Forelimb muscle (tissue), 1 donor: ENCODE measurements at places on chromosomes 12 and 14. TPM values are rescaled to one million over a fixed set of nuclear protein-coding genes. Genes with fewer than 3 reads are reported as not detected.

Gene SLC10A1
- polyA plus RNA-seq: not detected

Gene HSP90B1
- polyA plus RNA-seq: 285 TPM

GRCh38 chr14:81446279-81447007 is 46.3 kb upstream of the STON2 start:
- DNase-seq: no peak

GRCh38 chr14:91366749-91367148 is 50.9 kb downstream of the CCDC88C start:
- DNase-seq: no peak

Gene RIN3
- 10.8 TPM for polyA plus RNA-seq

GRCh38 chr14:77474479-77475177 is 16.7 kb downstream of the AHSA1 start:
- DNase-seq: no peak

DNA sequence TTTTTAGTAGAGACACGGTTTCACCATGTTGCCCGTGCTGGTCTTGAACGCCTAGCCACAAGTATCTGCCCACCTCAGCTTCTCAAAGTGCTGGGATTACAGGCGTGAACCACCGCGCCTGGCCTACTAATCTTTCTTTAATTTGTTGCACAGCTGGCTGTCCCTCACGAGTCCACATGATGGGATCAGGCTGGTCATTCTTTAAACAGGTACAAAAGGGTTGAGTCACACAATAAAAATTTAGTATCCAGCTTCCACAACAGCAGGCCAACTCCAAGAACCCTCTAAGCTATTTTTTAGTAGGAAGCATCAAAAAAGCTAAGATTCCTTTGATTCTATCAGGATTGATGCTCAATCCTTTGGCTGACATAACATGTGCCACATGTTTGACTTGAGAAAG is 17.8 kb downstream of the SINHCAF start:
- DNase-seq: no peak

DNA sequence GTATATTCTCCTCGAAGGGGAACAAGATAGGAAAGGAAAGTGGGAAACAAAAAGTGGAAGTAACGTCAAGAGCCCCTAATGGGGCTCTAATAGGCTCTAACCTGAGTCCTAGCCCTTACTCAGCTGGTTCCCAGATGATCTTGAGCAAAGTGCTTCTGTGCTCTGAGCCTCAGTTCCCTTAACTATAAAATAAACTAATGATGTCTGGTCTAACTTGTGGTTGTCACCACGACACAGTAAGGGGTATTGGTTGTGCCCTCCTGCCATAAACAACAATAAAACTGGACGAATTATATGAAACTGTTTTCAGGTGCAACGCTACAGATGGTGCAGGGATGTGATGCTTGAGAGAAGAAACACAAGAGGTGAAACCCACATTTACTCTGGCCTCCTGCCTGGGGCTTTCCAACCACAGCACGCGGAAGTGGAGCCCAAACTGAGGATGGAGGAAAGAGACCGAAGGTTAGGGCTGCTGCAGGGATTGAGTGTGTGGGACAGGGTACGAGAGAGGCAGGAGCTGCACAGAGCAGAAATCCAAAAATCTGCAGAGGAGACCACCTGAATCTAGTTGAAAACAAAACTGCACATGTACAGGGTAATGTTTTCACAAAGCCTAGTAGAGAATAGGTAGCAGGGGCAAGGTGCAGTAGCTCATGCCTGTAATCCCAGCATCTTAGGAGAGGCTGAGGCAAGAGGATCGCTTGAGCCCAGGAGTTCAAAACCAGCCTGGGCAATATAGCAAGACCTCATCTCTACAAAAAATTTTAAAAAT is 45.6 kb upstream of the BCL2L14 start:
- no peak for DNase-seq

Gene KRT5
- 0.24 TPM for polyA plus RNA-seq

- DNase-seq: no peak
Observed at GRCh38 chr12:107461222-107461975, 224.2 kb upstream of the PWP1 start.

DNA sequence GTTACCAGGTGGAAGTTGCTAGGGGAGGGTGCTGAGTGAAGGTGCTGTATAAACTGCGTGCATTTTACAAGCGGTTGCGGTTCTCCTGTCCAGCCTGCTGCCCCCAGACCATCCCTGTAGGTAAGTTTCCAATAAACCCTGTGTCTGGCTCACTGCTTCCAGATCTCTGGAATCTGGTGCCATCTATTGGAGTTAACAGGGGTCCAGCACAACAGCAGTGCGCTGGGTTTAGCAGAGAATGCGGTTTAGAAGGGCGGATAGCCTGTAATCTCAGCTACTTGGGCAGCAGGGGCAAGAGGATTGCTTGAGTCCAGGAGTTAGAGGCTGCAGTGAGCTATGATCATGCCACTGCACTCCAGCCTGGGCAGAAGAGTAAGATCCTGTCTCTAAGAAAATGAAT is 4.9 kb downstream of the AACS start:
- no peak for DNase-seq

DNA sequence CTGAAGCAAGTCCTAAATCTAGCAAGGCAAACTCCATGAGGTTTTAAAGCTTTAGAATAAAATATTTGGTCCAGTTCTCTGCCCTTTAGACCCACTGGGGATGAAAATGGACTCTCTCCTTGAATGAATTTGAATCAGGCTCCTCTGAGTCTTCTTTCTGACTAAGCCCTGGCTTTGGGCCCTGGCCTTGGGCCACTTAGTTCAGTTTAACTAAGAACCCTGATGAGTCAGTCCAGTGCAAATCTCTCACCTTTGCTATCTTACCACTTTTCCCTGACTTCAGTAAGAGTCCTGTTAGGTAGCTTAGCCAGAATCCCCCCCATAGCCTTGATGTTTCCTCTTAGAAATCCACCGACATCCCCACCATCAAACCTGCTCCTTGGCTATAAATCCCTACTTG is 427.5 kb downstream of the SNAPC1 start:
- no peak for DNase-seq

GRCh38 chr12:76784600-76785051 is 20.7 kb downstream of the ZDHHC17 start:
- DNase-seq: peak; percentile 92

DNA sequence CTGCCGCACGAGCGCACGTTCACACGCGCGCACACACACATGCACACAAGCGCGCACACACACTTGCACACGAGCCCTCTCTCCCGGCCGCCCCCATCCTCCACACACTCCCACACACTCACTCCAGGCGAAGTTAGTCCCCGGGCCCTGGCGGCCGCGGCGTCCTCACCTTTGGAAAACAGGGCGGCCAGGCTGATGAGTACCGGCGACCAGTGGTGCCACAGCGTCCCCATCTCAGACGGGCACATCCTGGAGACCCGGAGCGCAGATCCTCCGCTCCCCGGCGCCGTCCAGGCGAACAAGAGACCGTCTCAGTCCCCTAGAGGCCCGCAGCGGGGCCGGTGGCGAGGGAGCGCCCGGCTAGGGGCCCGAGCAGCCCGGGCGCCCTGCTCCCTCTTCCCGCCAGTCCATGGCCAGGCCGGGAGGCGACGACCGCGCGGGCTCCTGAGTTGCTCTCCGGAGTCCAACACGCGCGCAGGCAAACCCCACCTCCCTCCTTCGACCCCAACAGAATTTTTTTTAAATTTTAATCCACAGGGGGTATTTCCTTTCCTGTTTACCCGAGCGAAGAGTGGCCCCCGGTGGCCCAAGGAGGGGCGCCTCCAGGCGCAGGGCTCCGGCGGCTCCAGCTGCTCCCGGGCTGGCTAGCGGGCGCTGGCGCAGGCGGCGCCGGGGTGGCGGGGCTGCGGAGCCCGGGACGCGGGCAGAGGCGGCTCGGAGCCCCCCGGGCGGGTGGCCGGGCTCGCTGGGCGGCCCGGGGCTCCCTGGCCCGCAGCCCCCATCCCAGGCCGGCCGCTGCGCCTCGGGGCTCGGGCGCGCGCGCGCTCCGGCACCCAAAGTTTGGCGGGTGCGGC is 506 bp downstream of the TMEM132D start:
- no peak for DNase-seq

Gene VRK1
- polyA plus RNA-seq: 11.2 TPM

- DNase-seq: no peak
Observed at GRCh38 chr14:93733631-93734030, 54.7 kb downstream of the PRIMA1 start.

- no peak for DNase-seq
Observed at GRCh38 chr14:90693413-90693812, 122.8 kb downstream of the TTC7B start.

DNA sequence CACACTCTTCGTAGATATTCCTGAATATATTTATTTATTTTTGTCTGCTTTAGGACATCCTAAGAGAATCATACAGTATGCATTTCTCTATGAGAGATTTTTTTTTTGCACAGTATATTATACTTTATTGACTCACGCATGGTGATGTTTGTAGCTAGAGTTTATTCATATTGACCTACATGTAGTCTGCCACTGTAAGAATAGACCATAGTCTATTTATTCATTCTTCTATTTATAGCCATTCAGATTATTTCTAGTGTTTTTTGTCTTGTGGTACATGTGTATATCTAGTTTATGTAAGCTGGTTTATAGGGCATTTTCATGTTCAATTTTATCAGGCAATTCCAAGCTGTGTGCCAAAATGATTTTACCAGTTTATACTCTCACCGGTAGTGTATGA is 45.2 kb downstream of the PCNX1 start:
- DNase-seq: no peak

Gene ATF7
- 49.7 TPM for polyA plus RNA-seq

DNA sequence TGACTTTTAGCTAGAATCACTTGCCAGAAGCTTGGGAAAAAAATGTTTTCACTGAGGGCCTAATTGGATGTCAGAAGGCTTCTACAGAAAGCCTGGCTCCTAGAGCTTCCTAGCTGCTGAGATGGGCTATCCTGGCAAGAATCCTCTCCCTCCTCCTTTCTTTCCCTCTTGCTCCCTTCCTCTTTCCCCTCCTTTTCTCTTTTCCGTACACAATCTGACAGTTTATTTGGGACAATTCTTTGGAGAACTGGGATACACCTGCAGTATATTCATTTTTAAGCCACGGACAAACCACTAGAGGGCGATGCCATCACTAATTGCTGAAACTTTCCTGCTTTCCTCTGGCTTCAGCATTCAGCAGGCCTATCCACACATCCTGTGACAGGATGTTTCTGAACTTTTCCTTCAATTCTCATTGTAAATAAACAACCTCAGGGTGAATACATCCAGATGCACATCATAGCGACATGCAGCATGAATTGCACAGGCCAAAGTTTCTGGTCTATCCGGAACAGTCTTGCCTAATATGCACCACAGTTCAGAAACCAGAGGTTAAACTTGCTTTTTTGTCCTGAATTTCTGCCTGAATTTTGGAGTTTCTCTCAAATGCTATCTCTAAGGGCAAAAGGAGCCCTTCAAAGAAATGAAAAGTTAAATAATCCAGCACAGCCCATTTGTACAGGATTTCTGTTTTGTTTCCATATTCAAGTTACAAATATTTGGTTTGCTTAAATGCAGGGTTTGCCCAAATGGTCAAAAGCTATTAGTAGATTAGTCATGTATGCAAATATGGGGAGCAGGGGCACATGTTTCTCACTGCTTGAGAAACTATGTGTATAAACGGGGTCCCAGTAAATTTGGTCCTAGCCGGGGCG is 142.8 kb downstream of the PAWR start:
- peak; percentile 31 for DNase-seq

GRCh38 chr14:25628978-25629377 is 579.0 kb upstream of the STXBP6 start:
- DNase-seq: no peak

Gene TPH2
- not detected for polyA plus RNA-seq

GRCh38 chr12:27604431-27604830 is 80.4 kb downstream of the PPFIBP1 start:
- DNase-seq: no peak

Gene ST8SIA1
- polyA plus RNA-seq: 8.0 TPM

DNA sequence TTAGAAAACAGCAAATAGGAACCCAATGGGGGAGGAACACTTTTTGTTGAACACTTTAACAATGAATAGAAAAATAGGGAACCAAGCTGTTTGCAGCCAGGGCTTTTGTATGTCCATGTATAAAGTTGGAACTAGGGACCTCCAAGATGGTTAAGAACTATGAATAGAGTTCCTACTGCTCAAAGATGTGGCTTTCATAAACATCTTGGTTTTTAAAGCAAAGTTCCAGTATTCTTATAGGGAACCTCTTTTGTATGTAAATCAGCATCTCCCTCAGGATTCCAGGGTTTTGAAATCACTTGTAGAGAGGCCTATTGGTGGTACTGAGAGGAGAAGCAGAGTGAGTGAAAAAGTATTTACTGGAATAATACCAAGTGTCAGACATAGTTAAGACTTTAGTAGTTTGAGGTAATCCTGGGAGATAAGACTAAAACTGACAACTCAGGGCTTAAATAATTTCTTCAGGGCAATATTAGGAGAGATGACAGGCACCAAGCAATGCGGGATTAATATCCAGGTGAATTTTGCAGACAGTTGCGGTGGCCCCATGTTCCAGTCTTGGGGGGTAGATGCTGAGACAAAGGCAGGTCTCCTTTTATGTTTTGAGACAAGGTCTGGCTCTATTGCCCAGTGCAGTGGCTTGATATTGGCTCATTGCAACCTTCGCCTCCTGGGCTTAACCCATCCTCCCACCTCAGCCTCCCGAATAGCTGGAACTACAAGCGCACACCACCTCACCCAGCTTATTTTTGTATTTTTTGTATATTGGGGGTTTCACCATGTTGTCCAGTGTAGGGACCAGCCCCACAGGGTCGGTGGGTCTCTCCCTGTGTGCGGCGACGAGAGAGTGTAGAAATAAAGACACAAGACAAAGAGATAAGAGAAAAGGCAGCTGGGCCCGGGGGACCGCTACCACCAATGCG is 10.4 kb upstream of the EID3 start:
- no peak for DNase-seq

Gene AQP6
- 0.14 TPM for polyA plus RNA-seq

Gene HSPB8
- 269 TPM for polyA plus RNA-seq

DNA sequence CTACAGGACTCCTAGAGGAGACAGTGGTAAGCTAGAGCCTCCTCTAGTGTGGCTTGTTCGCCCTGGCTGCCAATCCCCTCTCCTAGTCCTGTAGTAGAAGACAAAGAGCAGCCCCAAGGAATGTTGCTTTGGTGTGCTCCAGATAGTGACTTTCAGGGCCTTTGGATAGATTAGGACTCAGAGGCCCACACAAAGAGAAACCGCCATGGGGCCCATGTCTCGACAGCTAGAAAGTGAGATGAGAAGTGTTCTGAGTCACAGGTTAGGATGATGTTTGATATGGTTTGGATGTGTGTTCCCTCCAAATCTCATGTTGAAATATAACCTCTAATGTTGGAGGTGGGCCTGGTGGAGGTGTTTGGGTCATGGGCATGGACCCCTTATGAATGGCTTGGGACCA is 51.8 kb upstream of the JDP2 start:
- no peak for DNase-seq

DNA sequence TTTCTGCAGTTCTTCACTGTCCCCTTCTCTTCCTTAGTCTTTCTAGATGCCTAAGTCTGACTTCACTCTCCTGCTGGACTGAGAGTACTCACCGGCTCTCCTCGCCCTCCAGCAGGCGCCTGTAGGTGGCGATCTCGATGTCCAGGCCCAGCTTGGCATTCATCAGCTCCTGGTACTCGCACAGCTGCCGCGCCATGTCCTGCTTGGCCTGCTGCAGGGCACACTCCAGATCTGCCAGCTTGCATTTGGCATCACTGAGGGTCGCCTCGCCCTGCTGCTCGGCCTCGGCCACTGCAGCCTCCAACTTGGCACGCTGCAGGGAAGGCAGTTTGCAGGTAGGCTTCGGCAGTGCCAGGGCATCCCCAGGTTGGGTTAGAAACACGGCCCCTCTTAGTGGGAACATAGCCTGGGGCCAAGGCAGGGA is 5.2 kb downstream of the KRT84 start:
- no peak for DNase-seq

Gene PDZRN4
- polyA plus RNA-seq: 2.6 TPM

Gene TROAP
- polyA plus RNA-seq: 11.4 TPM
